ENCODE measurements at places on chromosomes 11 and 22.

- DNase-seq: no peak
These were observed 27.5 kb downstream of the KIAA0930 start for GRCh38 chr22:45212992-45213751.

GRCh38 chr11:94762208-94762607 is 5.9 kb upstream of the AMOTL1 start:
- DNase-seq: no peak

- no peak for DNase-seq
These were observed 45.8 kb upstream of the LIN7C start for GRCh38 chr11:27552341-27552740.

DNA sequence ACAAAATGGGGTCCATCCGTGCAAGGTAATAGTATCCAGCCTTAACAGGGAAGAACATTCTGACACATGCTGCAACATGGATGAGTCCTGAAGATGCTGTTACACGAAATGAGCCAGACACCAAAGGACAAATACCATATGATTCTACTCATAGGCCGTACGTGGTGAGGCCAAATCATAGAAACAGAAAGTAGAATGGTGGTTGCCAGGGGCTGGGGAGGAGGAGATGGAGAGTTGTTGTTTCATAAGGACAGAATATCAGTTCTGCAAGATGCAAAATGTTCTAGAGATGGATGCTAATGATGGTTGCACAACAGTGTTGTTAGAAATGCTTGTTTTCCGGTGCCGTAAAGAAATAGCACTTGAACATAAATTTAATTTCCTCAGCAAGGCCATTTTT is 2.6 kb downstream of the TBX10 start:
- DNase-seq: no peak

DNA sequence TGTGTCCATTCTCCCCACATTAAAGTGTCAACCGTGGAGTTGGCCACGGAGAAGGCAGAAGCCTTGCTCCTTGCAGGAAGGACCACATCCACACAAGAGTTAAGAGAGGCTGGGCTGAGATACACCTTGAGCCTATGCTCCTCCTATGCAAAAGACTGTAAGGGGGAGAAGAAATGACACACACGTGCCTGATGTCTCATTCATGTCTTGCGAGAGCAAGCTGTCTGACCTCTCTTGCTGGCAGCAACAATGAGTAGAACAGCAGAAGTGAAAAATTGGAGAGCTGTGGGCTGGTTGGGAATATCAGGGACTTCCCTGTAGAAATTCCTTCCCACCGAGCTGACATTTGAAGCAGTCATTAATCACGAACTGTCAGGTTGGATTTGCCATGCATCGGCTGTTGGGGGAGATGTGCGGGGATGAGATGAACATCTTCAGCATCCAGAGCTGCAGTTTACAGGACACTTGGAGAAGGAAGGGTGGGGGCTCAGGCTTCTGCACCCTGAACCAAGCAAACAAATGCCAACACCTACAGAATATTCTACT is 139.3 kb downstream of the MYO18B start:
- no peak for DNase-seq

DNA sequence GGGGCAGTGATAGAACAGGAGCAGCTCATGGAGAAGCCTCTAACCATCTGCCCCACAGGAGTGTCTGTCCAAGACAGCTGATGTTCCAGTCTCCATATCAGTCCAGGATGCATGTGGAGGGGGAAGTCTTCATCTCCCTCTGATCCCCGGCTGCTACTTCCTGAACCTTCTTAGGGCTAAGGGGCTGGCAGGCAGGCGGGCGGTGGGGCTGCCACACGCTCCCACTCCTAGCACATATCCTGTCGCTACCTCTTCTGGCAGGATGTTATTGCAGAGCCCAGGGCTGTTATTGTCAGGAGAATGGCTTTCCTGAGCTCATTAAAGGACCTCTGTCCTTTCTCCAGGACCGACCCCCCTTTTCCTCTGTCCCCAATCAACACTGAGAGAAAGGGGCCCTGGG is 25.4 kb downstream of the LRRC55 start:
- DNase-seq: no peak

GRCh38 chr11:10673501-10674062 is 20.0 kb downstream of the IRAG1 start:
- DNase-seq: no peak

- DNase-seq: no peak
These were observed 245.6 kb downstream of the TENM4 start for GRCh38 chr11:79195209-79195608.

- DNase-seq: no peak
These were observed 33.7 kb downstream of the GNB1L start for GRCh38 chr22:19820880-19821522.

DNA sequence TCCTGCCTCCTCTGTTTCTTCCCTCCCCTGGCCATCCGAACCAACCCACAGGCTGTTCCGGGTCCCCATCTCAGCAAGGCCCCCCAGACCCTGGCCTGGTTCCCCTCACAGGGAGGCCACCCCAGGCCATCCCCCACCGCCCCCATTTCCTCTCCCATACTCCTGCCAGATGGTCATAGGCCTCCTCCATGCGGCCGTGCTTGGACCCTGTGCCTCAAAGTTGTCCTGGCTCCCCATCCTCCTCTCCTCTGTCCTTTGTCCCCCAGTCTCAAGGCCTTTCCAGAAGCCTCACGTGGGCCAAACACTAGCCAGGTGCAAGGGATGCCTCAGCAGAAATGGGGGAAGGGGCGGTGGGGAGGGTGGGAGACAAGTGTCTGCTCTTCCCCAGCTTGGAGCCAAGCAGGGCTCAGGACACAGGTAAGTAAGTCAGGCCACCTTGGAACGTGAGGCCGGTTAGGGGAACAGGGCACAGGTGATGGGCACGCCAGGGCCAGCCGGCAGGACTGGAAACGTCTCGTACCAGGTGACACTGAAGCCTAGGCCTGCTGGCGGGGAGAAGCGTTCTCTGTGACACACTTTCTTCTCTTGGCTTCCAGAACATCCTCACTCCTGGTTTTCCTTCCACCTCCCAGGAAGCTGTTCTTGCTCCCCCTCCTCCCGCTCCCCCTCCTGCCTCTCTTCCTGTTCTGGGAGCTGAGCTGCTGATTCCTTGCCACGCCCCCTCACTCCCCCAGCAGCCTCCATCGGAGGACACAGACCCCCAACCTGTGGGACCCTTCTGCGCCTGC is 31.5 kb upstream of the SLC22A12 start:
- DNase-seq: no peak

DNA sequence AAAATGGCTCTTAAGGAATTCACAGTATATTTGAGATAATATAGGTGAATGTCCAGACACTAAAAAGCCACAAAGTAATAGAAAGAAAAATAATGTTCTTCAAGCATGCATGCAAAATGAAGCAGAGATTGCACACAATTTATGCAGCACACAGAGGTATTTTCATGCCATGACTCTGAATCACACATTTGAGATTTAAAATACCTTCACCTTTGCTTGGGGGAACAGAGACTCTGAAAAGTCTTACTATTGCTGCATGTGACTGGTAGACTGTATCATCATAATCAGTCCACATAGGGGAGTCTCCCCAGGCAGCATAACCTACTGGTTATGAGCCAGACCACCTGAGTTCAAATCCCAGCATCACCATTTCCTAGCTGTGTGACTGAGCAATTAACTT is 96.2 kb downstream of the RCN1 start:
- no peak for DNase-seq

GRCh38 chr22:29071261-29072045 is 1.4 kb upstream of the KREMEN1 start:
- DNase-seq: no peak

GRCh38 chr11:69630017-69630416 is 10.9 kb upstream of the CCND1 start:
- DNase-seq: no peak

DNA sequence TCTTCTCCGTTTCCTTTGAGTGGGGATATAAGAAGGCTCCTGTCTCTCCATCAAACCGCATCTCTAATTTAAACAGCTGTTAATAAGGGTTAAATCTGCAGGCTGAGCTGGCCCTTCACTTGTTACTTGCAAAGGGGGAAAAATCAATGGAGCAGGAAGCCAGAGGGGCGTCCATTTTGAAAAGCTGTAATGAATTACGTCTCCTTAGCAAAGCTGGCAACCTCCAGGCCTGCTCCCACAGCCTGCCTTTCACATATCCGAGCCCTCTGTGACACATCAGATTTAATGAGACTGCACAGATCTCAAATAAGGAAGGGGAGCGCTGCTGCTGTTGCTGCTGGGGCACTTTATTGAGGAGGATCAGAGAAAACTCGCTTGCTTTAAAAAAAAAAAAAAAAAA is 320.8 kb downstream of the BLID start:
- no peak for DNase-seq

DNA sequence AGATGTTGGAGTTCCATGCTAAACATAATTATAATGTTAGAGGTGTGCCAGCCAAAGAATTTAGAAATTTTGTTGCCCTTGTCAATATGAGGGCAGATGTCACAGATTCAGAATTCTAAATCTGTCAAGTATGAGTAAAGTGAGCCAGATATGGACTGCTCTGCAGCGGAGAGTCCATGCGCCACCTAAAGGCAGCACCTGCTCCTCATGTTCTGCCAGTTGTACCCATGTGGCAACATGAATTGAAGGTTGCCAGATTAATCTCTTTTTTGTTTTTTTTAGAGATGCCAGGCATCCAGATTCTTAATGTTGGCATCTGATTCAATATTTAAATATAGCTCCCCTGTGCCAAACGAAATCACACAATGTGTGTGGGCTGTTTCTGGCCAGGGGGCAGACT is 678.6 kb upstream of the ANO5 start:
- no peak for DNase-seq

DNA sequence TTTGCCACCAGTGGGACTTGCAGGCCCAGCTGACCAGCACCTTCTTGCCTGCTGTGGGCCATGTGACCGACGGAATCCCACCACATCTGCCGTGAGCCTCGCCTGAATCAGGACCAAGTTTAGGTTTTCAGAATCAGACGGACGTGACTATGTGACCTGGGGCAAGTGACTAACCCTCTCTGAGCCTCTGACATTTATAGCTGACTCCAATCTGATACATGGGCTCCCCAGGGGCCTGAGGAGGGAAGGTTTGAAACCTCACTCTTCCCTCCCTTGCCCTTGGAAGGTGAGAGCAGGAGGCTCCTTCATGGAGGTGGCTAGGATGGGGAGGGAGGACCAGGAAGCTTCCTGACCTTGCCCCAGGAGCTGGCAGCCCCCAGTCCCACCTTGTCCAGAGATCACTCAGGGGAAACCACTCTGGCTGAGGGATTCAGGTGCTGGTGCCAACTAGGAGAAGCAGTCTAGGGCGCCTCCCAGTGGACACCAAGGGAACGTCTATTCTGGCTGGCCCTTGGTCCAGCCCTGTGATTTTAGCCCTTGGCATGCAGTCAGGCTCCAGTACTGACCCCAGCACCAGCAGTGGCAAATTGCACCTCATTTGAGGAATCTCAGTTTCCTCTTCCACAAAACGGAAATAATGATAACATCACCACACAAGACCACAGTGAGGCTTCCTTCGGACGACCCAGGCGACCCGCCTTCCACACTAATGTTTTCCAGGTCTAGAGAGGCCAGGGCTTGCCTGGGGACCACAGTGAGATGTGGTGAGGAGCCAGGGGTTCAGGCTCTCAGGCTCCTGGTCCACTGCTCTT is 47.2 kb upstream of the SYT7 start:
- DNase-seq: no peak

All from esophagus squamous epithelium (tissue), 5 donors.